A549 treated with ZK216348 at 1 μM for 4 hours (cell line): ENCODE measurements at places on chromosomes 5 and 9. TPM values are rescaled to one million over a fixed set of nuclear protein-coding genes. Genes with fewer than 3 reads are reported as not detected.

The OSMR gene
- 49.0 to 77.8 TPM (median 68.1 TPM) in 5 replicates for total RNA-seq

The STARD4 gene
- 2.1 to 5.4 TPM (median 4.5 TPM) in 5 replicates for total RNA-seq

The NFX1 gene
- 28.5 to 33.2 TPM (median 30.4 TPM) in 5 replicates for total RNA-seq

The FOCAD gene
- total RNA-seq = 15.3 to 17.5 TPM (median 16.6 TPM) in 5 replicates

The ZNF608 gene
- total RNA-seq = 0.41 to 0.68 TPM (median 0.58 TPM) in 5 replicates

The SLC36A2 gene
- not detected in 5 replicates for total RNA-seq

The LSM11 gene
- 2.0 to 3.5 TPM (median 3.3 TPM) in 5 replicates for total RNA-seq

The RBM22 gene
- 43.5 to 57.7 TPM (median 45.5 TPM) in 5 replicates for total RNA-seq

The GAS1 gene
- total RNA-seq = 0.08 to 0.22 TPM (median 0.16 TPM) in 4 of 5 replicates, not detected in the other

The ECSCR gene
- not detected in 5 replicates for total RNA-seq

The GNE gene
- 10.8 to 18.1 TPM (median 14.5 TPM) in 5 replicates for total RNA-seq

The FREM1 gene
- not detected in 5 replicates for total RNA-seq

The OR1J2 gene
- total RNA-seq = not detected in 5 replicates

The EFCAB9 gene
- total RNA-seq = not detected in 5 replicates

The CMBL gene
- total RNA-seq = 20.1 to 24.5 TPM (median 22.2 TPM) in 5 replicates

The SPATA31D4 gene
- total RNA-seq = not detected in 5 replicates

The PFN3 gene
- total RNA-seq = not detected in 5 replicates

The BARHL1 gene
- total RNA-seq = not detected in 5 replicates

The DRD1 gene
- total RNA-seq = 0.09 to 0.59 TPM (median 0.24 TPM) in 5 replicates

The IRX1 gene
- total RNA-seq = not detected in 5 replicates

The PCDHGB4 gene
- total RNA-seq = 0.74 to 1.1 TPM (median 0.90 TPM) in 5 replicates

The HAPLN1 gene
- not detected in 5 replicates for total RNA-seq

The CDKN2AIPNL gene
- 40.2 to 48.8 TPM (median 45.3 TPM) in 5 replicates for total RNA-seq

The DNAJC21 gene
- total RNA-seq = 27.3 to 37.7 TPM (median 27.8 TPM) in 5 replicates

The SEMA5A gene
- total RNA-seq = not detected in 5 replicates

The WNT8A gene
- total RNA-seq = not detected in 5 replicates

The C1QTNF3 gene
- 0.09 to 0.33 TPM (median 0.13 TPM) in 4 of 5 replicates, not detected in the other for total RNA-seq

The MYO10 gene
- total RNA-seq = 40.3 to 53.4 TPM (median 43.2 TPM) in 5 replicates

The HTR4 gene
- total RNA-seq = not detected in 5 replicates

The NUTM2G gene
- total RNA-seq = not detected in 5 replicates

The FYB1 gene
- 9.7 to 18.1 TPM (median 12.6 TPM) in 5 replicates for total RNA-seq

The SPINK7 gene
- not detected in 5 replicates for total RNA-seq

The EFNA5 gene
- total RNA-seq = 18.9 to 27.3 TPM (median 26.4 TPM) in 5 replicates

The NIM1K gene
- 0.16 to 0.39 TPM (median 0.23 TPM) in 4 of 5 replicates, not detected in the other for total RNA-seq

The DMAC1 gene
- 47.7 to 80.6 TPM (median 72.3 TPM) in 5 replicates for total RNA-seq

The SLC46A2 gene
- total RNA-seq = not detected in 5 replicates

The ORM2 gene
- total RNA-seq = not detected in 5 replicates

The TCOF1 gene
- total RNA-seq = 67.9 to 86.5 TPM (median 85.0 TPM) in 5 replicates

The CEL gene
- 0.51 to 1.3 TPM (median 0.83 TPM) in 5 replicates for total RNA-seq

The RNF224 gene
- 0.13 to 0.58 TPM (median 0.39 TPM) in 4 of 5 replicates, not detected in the other for total RNA-seq

The MLANA gene
- total RNA-seq = not detected in 5 replicates

The PCDHB7 gene
- total RNA-seq = 0.06 TPM in 1 of 5 replicates, not detected in the others

The DBH gene
- total RNA-seq = not detected in 5 replicates

The SLC34A1 gene
- total RNA-seq = not detected in 5 replicates

The PCDHB11 gene
- 0.05 to 0.20 TPM (median 0.08 TPM) in 4 of 5 replicates, not detected in the other for total RNA-seq

The LCN9 gene
- not detected in 5 replicates for total RNA-seq

The CAVIN4 gene
- total RNA-seq = 0.38 to 0.86 TPM (median 0.56 TPM) in 5 replicates

The CDHR2 gene
- 0.05 to 0.21 TPM (median 0.09 TPM) in 4 of 5 replicates, not detected in the other for total RNA-seq

The F12 gene
- 11.6 to 25.9 TPM (median 23.8 TPM) in 5 replicates for total RNA-seq

The NUTM2F gene
- not detected in 5 replicates for total RNA-seq

The ZNF366 gene
- total RNA-seq = not detected in 5 replicates
